ENCODE measurements at places on chromosomes 13 and 19.

- DNase-seq: no peak
Measured at GRCh38 chr19:45693106-45693788, 781 bp downstream of the QPCTL start.

DNA sequence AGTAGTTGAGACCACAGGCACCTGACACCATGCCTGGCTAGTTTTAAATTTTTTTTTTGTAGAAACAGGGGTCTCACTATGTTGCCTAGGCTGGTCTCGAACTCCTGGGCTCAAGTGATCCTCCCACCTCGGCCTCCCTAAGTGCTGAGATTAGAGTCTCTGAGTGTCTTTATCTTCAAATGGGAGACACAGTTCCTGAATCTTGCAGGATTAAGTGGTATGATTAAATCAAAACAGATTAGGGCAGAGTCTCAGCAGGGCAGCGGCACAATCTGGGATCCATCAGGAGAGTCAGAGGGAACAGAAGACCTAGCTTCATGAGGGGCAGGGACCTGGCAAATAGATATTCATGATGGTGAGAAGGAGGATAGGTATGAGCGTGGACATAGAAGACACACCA is 953 bp downstream of the RLN3 start:
- DNase-seq: no peak

DNA sequence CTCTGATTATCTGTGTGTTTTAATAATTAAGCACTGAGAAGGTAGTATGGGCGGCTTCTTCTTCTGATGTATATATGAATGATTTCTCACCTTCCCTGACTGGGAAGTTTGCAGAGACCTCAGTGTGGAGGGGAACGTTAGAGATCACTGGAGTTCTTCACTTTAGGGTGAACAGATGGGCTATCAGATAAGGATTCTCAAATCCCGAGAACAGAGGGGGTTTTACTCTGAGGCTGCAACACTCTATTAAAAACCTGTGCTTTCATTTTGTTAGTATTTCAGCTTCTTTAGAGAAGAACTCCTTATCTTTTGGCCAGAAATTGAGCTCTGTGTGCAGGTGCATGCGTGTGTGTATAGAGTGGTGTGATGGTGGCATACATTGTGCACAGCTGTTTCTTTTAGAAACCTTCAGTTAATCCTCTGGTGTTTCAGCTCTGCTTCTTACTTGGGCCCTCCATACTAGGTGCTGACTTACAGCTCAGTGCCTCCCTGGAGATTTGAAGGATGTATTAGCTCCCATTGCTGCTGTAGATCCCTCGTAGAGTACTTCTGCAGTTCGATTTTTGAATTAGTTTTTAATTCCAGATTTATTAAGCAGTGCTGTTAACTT is 45.3 kb upstream of the PCDH9 start:
- DNase-seq: no peak

- no peak for DNase-seq
Measured at GRCh38 chr13:30042272-30042671, 191.9 kb upstream of the UBL3 start.

- DNase-seq: no peak
Measured at GRCh38 chr13:105787632-105788031, 747.8 kb downstream of the EFNB2 start.

DNA sequence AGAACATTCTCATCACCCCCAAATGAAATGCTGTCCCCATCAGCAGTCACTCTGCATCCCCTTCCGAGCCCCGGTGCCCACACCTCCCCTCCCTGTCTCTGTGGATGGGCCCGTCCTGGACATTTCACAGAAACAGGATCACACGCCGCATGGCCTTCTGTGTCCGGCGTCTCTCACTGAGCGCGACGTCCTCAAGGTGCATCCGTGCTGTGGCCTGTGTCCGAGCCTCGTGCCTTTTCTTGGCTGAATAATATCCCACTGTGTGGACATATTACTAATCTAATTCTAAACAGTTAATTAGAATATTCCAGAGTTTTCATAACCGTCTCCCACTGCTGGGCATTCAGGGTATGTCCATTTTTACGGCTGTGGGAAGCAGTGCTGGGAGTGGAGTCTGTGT is 8.7 kb downstream of the NDUFS7 start:
- no peak for DNase-seq

- DNase-seq: no peak
Measured at GRCh38 chr19:18612772-18613588, at the start of gene TMEM59L. Gene TMEM59L (plus strand): TSS chr19:18612870. CDS start chr19:18612959, 89 bp downstream.

- no peak for DNase-seq
Measured at GRCh38 chr13:48652851-48653471, 768 bp upstream of the CYSLTR2 start.

DNA sequence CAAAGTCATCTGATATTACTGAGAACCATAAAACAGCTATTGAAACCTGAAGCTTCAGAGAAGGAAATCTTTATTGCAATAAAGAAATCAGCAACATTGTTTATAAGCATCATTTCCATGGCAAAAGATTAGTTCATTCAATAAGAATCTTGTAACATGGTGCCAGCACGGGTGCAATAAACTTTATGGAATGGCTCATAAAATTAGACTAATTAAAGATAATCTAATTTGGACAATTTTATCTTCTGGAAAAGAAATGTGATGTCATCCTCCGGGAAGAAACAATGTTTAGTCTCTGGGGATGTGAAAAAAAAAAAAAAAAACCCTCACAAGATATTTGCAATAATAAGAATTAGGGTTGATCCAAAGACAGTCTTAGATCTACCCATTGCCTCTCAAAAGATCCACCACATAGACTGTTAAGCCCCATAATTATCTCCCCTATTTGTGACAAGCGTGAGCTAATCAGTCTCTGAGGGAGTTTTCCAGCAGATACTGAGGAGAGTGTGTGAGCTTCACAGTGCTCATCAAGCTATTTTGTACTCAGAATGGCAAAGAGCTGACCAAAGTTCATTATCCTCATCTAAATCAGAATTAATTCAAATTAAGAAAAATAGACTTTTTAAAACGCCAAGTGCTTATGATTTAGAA is 297.0 kb upstream of the EDNRB start:
- no peak for DNase-seq

DNA sequence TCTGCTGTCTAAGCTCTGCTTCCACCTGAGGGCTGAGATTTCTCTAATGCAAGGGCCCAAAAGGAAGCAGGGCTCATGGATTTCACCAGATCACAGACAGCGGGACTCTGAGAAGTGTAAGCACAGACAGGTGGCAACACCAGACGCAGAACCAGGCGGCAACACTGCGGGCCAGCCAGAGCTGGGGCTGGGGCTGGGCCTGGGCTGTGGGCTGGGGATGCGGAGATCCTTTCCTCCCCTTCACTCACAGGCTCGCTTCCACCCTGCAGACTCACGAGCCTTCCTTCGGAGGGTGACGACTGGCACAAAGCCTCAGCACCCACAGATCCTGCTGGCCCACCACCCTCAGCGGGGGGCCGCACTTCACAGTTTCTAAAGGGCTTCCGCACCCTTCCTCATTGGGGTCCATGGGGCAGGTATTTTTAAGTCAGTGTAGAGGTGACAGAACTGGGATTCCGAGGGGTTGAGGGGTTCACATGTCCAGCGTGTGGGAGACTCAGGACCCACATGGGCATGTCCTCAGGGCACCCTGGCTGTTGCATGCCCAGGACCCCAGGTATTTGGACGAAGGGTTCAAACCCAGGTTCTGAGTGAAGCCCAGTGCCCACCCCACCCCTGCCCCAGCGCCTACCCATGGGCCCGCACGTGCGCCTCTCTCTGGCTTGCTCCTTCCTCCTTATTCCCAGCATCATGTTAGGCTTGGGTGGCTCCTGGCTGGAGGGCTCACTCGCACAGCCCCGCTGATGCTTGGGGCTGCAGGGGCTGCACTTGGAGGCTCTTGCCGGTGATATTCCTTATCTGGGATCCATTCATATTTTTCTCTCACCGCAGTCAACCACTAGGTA is 137.3 kb upstream of the GPR12 start:
- DNase-seq: no peak

GRCh38 chr13:30748717-30749116 is 13.4 kb downstream of the ALOX5AP start:
- DNase-seq: no peak

- DNase-seq: no peak
Measured at GRCh38 chr19:15197942-15198341, 2.9 kb downstream of the NOTCH3 start.

DNA sequence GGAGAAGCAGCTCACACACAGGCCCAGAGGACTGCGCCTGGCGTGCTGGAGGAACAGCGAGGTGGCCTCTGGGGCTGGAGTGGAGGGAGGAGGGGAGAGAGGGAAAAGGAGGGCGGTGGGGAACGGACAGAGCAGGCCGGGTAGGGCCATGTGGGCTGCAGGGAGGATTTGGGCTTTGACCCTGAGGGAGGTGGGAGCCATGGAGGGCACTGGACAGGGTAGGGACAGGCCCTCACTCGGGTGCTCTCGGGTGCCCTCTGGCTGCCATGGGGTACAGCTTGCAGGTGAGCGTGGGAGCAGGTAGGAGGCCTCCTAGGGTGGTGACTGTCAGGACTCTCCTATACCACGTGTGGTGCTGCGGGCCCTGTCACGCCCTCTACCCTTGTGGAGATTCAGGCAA is 22.8 kb downstream of the PLIN4 start:
- DNase-seq: no peak

DNA sequence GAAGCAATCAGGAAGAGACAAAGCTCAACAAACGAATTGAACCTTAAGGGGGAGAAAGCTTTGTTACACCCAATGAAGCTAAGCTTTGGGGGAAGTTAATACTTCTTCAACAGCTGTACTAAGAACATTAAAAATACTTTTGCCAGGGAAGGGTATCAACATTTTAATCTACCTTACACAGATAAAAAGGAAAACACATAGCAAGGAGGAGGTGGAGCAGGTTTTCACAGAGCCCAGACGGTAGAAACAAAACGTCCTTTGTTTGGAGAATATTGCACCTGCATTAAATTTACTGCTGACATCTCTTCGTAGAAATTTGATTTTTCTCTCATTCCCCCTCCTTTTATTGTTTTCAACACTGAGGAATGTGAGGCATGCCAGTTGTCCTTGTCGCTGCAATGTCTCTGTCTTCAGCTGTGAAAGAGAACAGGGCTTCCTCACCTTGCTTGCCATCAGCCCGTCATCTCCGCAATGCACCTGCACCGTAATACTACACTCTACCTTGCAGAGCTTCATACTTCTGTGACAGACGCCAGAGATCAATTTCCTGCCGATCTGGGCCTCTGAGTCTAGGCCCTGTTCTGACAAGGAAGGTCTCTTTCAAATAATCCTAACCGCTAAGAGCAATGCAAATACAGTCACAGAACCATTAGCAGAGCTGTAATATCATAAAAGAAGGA is 270.8 kb downstream of the SPRY2 start:
- no peak for DNase-seq

- DNase-seq: no peak
Measured at GRCh38 chr13:52833296-52833875, 15.1 kb downstream of the PCDH8 start.

- no peak for DNase-seq
Measured at GRCh38 chr13:109699628-109700071, 86.7 kb downstream of the IRS2 start.

- no peak for DNase-seq
Measured at GRCh38 chr13:21871382-21871781, 200.5 kb downstream of the FGF9 start.

GRCh38 chr13:99280166-99280565 is 22.0 kb upstream of the GPR18 start:
- DNase-seq: no peak

GRCh38 chr19:5339950-5340636 is 519 bp downstream of the PTPRS start:
- DNase-seq: no peak

DNA sequence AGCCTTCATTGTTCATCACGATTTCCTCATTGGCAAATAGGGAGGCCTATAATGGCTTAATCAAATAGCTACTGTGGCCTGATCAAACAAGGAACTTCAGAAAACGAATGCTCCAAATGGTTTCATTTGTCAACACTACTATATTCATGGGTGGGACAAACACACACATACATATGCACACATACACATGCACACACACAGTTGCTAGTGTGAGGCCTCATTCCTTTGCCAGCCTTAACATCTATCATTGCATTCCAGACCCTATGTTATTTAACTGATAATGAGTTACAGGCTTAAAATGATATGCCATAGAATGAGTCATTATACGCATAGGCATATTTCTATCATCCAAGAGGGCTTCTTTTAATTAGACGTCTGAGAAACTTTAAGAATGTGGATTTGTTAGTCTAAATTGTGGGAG is 140.2 kb downstream of the KLF5 start:
- no peak for DNase-seq

GRCh38 chr13:67557642-67558241 is 327.6 kb upstream of the PCDH9 start:
- DNase-seq: no peak

DNA sequence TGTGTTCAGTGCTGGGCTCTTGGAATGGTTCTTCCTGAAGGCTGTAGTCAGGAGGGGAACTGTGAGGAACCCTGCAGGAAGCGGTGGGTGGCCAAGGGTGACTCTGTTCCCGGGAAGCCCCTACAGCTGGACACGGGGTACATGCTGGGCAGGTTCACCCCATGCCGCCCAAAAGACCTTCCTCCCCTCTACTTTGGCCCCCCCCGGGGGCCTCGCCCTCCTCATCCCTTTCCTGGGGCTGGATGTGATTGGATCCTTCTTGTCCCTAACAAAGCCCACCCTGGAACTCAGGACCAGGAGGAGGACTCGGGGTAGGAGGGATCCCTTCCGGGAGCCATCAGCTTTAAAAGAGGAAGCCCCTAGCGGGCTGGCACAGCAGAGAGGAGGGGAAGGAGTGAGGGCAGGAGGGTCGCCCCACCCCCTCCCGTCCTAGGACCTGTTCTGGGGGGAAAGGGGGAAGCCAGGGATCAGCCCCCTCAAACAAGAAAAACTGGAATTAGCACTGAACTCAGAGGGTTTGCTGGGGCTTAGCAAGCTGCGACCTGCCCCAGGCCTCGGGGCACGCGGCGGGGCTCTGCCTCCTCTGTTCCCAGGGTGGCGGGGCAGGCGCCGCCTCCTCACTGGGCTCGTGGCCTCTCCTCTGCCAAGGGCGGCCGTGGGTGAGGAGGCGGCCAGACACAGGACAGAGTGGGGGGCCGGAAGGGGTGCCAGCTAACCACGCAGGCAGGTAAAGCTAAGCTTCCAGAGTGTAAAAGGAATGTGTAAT is 4.0 kb downstream of the CEBPA start:
- no peak for DNase-seq

DNA sequence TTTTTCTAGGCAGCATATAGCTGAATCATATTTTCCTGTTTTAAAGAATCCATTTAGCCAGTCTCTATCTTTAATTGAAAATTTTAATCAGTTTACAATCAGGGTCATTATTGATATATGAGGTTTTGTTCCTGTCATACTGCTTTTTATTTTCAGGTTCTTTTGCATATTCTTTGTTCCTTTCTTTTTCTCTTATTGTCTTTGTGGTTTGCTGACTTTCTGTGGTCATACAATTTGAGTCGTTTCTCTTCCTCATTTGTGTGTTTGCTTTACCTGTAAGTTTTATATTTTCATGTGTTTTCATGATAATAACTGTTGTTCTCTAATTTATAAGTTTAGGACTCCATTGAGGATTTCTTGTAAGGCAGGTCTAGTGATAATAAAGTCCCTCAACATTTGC is 812.6 kb downstream of the DACH1 start:
- no peak for DNase-seq

DNA sequence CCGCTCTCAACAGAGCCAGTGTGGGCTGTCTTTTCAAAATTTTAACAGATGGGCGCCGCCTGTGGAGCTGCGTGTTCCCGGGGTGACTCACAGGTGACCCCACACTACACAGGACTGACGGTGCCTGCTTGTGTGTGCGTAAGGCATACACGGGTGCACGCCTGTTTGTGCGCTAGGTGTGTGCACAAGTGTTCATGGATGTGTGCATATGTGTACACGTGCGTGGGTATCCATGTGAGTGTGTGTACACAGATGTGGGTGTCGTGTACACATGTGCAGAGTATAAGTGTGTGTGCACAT is 92.7 kb upstream of the SOX1 start:
- no peak for DNase-seq

GRCh38 chr13:75881109-75881775 is 245.1 kb downstream of the LMO7 start:
- DNase-seq: no peak
